Ecto neural progenitor cell (in vitro differentiated cells): ENCODE measurements at places on chromosomes 3 and 15.

DNA sequence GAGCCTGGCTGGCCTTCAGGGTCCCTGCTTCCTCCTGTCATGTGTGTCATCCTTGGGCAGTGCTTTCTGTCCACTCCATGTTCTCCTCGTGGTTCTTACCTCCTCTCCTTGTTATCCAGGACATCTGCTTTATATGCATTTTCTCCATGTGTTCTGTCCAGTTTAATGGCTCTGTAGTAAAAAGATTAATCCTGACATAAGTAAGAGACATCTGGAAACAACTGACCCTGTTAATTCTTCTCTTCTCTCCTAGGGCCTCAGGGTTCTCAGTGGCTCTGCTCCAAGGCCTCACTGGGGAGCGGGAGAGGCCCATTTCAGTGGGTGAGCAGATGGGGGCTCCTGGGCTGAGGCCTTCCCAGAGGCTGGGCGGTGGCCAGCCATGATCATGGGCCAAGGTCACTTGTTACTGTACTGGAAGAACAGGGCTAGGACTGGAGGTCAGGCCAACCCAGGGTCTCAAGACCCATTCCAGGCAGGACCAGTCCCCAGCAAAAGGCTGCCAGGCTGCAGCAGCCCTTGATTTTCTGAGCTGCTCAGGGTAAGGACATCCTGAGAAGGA, 20.2 kb upstream of the CDCP1 start:
- DNase-seq: no peak

DNA sequence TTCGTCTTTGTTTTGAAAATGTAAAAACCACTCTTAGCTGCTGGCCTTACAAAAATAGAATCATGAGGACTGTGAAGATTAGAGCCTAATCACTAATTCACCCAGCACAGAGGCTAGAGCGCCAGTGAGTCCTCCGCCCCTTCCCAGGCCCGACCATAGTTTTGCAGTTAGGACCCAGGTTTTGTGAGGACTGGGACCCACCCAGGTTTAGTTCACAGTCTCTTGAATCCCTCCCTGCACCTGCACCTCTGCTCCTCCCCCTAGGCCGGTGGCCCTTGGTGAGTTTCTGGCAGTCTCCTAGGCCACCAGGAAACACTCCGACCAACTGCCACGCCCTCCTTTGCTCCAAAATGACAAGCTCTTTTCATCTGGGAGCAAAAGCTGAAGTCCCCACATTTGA, 136.0 kb upstream of the CCDC54 start:
- DNase-seq: peak; percentile 56

- DNase-seq: peak; percentile 52
These were observed 150.8 kb upstream of the KCNMB2 start for GRCh38 chr3:178385280-178385952.

GRCh38 chr15:81301815-81302399, 22.0 kb downstream of the STARD5 start:
- no peak for DNase-seq

DNA sequence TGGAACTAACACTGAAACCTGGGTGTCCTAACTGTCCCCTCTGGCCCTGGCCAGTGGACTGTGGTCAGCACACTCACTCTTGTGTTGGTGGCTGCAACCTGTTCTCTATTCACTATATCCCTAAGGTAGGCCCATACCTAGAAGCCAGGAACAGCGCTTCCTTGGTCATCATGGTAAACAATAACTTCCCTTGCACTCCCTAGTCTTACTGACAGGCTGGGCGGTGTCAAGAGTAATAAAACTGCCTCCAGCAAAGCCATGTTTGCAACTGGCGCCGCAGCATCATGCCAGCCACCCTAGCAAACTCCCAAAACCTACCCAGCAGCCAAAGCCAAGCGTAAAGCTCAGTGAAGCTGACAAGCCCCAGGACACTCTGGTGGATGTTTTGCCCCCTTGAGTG, 63.1 kb upstream of the TSEN2 start:
- no peak for DNase-seq

- no peak for DNase-seq
These were observed 1.9 kb downstream of the TOP2B start for GRCh38 chr3:25662736-25663320.
